ENCODE measurements at places on chromosomes 3 and 15.

- no peak for DNase-seq
These were observed 34.1 kb downstream of the RAB8B start for GRCh38 chr15:63223463-63223862.

GRCh38 chr15:81304226-81304625, 19.7 kb downstream of the STARD5 start:
- peak; percentile 22 for DNase-seq

GRCh38 chr15:68983961-68984481, 30.5 kb upstream of the NOX5 start:
- no peak for DNase-seq

DNA sequence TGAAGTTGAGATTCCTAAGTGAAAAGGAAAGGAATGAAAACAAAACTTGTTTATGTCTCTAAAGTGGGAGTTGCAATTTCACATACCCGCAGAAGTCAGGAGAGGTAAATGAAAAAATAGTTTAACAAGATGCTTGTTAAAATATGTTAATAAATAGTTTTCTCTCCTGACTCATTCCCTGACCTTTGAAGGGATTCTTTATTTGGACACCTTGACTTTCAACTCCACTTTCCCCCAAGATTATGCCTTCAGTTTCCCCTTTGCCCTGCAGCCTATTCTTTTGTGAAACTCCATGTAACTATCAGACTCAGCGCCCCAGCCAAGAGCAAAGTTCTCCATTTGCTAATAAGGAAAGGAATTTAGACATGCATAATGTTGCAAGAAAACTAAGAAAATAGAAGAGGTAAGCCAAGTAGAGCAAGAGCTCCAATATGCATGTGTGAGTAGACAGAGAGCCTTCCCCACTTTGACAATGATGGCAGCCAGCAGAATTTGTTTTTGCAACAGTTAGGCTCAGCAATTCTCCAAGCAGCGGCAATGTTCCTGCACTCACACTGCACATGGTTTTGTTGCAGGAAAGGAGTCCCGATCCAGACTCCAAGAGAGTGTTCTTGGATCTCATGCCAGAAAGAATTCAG, 61.2 kb downstream of the CD200 start:
- DNase-seq = no peak

DNA sequence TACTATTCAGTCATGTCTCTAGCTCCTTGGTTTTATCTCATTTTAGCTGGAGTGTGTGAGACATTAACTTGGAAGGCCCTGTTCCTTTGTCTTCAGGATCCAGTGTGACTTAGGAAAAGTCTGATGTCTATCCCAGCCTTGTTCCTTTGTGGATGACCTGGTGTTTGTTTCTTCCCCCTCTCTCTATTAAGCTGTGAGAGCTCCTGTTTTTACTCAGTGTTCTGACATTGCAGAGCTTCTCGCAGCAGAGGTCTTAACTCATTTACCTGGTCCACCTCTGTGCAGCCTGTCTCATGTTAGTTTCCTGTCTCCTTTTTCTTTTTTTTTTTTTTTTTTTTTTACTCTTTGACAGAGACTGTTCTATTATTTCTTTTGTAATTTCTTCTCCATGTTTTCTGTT, 43.1 kb downstream of the KLF13 start:
- DNase-seq = no peak

GRCh38 chr3:25455441-25456132, 27.5 kb downstream of the RARB start:
- DNase-seq = peak; percentile 79

GRCh38 chr3:183308751-183309150, 55.7 kb downstream of the B3GNT5 start:
- no peak for DNase-seq

DNA sequence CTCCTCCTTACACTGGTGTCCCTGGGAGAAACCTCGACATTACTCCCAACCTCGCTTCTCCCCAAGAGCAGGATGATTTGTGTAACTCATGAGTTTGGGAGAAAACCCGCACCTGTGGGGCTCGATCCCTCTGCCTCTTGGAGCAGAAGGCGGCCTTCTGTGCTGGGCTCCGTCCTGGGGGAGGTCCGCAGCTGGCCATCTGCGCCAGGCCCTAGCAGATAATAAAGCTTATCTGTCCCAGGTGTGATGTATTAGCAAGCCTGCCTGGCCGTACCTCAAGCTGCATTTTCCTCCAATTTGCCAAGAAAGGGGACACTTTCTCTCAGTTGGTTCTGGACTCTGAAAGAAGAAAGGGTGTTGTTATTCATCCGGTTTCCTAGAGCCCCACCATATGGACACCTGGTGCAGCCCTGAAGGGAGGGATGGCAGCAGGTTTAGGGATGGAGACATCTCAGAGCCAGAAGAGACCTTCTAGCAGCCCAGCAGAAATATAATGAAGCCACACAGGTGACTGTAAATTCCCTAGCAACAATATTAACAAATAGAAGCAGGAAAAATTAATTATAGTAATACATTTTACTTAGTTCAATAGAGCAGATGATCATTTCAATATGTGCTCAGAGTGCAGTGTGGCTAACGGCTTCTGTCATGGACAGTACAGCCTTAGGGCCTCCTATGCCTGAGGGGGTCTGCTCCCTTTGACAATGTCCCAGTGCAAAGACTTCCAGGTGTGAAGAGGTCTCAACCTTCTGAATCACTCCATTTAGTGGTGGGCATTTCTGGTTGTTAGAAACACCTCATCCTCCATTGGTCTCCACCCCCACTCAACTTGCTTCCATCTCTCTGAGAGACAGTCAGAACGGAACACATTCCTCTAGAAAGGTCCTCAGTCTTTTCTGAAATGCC, 94.8 kb downstream of the CPN2 start:
- DNase-seq = no peak

GRCh38 chr3:111521891-111522290, 20.1 kb upstream of the CD96 start:
- DNase-seq = no peak

DNA sequence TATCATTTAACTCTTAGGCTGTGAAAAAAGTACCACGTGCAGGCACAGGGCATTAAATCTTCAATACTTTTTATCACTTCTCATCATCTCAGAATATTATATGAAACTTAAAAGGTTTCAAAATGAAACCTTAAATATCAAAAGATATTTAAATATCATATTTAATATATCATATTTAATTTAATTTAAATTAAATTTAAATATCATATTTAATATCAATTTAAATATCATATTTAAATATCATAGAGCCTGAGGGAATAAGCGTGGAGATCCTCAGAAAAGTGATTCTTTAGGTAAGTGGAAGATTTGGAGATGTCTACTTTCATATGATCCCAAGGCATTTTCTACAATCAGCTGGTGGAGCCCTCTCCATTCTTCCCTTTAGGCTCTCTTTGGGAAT, 716.6 kb downstream of the OTOL1 start:
- DNase-seq = no peak

DNA sequence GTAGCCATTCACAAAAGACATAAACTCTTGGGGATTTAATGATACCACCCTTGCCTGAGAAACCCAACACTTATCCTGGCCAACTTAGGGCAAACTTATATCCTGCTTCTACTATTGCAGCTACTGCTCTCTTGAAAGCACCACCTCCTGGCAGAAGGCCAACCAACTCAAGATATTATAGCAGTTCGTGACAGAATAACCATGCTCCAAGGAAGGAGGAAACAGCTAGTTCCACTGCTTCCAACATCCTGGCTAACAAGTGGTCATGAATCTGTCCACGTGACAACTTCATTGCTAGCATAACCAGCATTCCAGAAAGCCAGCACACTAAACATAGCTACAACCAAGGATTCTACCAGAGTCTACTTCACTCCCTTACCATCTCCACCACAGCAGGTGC, 1037.5 kb downstream of the TBL1XR1 start:
- DNase-seq = no peak

DNA sequence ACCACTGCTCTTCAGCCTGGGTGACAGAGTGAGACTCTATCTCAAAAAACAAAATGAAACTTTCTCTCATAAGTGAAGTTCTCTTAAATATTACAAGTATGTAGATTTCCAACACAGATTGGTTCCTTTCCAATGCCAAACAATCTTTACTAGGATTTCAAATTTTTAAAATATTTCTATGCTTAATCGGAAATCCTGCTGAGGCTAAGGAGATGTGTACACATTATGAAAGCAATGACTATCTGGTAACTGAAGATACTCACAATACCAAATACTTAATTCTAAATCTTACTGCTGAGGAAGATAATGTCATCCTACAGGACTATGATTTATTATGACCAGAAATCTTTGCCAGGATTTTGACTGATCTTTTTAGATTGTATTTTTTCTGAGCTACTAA, 255.6 kb upstream of the ZNF717 start:
- no peak for DNase-seq

GRCh38 chr3:13248640-13249039, 171.5 kb downstream of the NUP210 start:
- DNase-seq = no peak

DNA sequence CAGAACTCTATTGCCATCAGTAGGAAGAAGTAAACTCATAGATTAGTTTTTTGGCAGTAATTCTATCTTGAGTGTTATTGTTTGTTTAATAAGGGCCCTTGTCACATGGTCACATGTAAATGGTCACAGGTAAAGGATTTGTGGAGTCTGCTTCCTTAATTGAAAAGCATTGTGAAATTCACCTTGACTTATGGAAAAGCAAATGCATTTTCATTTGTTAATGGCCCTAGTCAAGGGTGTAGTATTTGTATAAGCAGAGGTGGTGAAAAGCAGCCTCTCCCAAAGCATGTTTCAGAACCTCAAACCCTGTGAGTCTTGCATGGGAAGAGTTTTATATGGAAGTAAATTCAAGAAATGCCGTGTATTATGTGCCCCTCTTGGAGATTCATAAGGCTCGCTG, 197.5 kb upstream of the NR2E3 start:
- DNase-seq = no peak

GRCh38 chr15:43777267-43777914, 625 bp upstream of the ELL3 start:
- DNase-seq = peak; percentile 92

- DNase-seq = no peak
These were observed 37.0 kb downstream of the GMNC start for GRCh38 chr3:190825386-190826016.

DNA sequence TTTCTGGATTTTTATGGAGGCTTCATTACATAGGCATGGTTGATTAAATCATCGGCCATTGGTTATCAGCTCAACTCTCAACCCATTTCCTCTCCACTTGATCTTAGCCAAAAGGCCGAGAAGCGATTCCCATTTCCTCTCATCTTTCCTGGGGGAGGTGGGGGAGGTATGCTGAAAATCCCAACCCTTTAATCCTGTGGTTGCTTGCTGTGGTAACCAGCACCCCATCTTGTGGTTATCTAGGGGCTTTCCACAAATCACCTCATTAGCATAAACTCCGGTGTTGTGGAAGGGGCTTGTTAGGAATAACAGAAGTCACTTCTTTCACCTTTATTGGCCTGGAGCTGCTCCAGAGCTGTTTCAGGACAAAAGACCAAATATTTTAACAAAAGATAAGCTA, 20.9 kb downstream of the PDE8A start:
- no peak for DNase-seq

GRCh38 chr3:195072916-195073564, 197.9 kb downstream of the XXYLT1 start:
- peak; percentile 22 for DNase-seq

DNA sequence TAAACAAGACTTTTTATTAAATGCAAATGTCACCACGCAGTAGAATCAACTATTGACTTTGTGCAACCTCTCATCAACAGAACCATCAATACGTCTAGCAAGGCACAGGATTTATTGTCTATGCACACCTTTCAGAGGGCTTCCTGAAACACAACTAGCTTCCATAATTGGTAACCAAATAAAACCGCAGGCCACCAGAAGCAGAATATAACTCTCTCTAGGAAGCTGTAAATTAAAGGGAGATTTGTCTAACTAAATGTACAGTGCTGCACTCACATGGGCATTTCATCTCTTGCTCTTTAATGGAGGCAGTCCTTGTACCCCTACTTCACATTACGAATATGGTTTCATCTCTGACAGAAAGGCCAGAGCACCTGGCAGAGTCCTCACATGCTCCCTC, 93.0 kb downstream of the FHIT start:
- no peak for DNase-seq

DNA sequence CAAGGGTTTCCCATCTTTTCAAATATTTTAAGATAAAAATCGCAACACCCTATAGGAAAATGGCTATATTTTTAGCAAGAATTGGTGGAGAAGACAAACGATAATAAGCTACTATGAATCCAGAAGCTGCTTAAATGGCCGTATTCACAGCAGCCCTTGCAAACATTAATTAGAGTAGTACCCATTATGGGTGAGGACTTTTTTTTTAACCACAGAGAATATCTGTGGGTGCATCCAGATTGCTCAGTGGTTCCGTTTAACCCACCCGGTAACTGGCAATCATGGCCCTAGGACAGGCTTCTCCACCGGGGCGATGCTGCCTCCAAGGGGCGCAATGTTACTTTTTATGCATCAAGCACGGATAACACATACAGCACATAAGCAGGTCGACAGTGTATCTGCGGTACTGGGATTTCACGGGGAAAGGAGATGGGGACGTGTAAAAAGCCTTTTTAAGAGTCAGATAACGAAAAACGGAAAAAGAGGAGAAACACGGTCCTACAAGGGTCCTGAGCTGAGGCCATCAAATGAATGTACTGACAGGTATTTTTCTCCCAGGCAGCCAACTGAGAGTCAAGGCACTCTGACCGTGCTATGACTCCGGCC, 968 bp upstream of the TMEM266 start:
- no peak for DNase-seq

GRCh38 chr3:27571345-27571744, 87.2 kb upstream of the SLC4A7 start:
- no peak for DNase-seq

All from aorta (tissue), 5 donors.